ENCODE measurements at places on chromosomes 7 and 10.

GRCh38 chr10:64332551-64332950, 811.4 kb downstream of the REEP3 start:
- no peak for DNase-seq

- DNase-seq: no peak
These were observed 60.3 kb upstream of the NFKB2 start for GRCh38 chr10:102335184-102335583.

DNA sequence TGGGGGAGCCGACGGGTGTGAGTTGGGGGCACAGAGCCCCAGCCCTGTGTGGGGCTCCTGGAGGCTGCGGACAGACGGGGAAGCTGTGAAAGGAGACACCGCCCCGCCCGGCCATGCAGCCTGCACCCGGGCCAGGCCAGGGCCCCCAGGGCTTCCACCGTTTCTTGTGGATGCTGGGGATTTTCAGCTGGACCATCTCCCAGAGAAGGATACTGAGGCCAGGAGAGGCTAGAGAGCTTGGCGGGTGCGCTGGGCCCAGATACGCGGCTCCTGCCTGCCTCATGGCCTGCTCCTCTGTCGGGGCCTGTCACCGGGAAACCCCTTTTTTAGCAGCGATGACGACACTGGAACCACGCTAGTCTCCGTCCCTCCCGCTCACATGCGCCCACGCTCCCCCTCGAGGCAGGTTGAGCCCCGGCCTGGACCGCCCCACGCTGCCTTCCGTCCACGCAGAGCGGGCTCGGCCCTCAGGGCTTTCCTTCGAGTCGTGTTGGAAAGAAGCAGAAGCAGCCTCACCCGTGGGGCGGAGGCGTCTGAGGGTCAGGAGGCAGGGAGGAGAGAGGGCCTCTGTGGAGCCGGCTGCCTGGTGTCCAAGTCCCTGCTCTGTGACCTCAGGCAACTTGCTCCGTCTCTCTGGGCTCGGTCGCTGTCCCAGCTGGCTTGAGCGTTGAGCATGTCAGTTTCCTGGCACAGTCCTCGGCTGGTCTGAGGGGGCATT, 11.7 kb downstream of the TMEM184A start:
- DNase-seq: no peak

DNA sequence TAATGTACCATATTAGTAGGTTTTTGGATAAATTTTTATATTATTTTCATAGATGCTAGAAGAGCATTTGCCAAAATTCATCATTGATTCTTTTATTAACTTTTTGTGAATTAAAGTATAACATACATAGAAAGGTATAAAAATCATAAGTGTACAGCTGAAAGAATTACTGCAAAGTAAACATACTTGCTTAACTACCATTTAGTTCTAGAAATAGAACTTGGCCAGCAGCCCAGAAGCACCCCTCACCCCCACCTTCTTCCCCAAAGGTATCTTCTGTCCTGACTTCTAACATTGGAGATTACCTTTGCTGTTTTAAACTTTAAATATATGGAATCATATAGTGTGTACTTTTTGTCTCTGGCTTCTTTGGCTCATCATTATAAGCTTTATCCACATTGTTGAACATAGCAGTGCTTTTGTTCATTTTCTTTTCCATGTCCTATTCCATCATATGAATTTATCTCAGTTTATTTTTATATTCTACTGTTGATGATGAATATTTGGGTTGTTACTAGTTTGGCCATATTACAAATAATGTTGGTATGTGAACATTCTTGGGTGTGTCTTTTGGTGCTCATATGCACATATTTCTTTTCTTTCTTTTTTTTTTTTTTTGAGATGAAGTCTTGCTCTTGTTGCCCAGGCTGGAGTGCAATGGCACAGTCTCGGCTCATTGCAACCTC, 142.8 kb downstream of the ADK start:
- DNase-seq: no peak

DNA sequence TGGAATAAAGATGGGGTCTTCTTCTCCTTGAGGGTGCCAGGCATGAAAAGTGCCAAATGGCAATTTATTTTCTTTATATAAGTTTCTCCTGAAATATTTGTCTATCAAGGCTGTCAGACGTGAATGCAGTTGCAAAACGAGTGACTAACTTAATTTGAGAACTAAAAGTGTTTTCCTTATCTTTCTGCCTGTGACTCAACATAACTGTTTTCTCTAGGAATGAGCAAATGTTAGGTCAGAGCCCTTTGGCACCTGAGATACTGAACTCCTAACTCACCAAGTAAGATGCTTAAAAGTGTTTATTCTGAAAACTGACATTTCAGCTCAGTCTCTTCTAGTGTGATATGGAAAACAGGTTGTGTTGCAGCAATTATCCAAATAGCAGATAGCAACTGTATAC, 197.0 kb downstream of the STK31 start:
- DNase-seq: no peak

GRCh38 chr7:156703209-156703608, 62.6 kb downstream of the RNF32 start:
- no peak for DNase-seq

- no peak for DNase-seq
These were observed 85.8 kb downstream of the GRK5 start for GRCh38 chr10:119292968-119293760.

GRCh38 chr7:11742496-11742895, 89.5 kb downstream of the THSD7A start:
- DNase-seq: no peak

GRCh38 chr7:80721883-80722615, 83.6 kb downstream of the CD36 start:
- DNase-seq: no peak

GRCh38 chr7:47085491-47086275, 496.2 kb downstream of the TNS3 start:
- no peak for DNase-seq

DNA sequence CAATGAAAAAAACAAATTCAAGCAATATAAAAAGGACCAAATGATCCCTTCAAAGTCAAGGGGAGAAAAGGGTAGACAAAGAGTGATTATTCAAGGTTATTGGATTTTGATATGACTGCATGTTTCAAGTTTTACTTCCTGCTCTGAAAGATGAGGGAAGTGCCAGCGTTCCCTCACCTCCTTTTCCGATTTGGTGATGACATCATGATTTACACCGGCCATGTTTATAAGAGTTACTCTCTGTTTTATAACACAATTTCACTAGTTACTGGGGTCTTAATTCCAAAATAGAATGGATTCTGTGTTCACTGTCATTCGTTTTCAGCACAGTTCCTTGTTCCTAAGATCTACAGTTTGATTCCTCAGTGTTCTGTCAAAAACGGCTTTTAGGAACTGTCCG, 60.5 kb upstream of the CPXM2 start:
- no peak for DNase-seq

DNA sequence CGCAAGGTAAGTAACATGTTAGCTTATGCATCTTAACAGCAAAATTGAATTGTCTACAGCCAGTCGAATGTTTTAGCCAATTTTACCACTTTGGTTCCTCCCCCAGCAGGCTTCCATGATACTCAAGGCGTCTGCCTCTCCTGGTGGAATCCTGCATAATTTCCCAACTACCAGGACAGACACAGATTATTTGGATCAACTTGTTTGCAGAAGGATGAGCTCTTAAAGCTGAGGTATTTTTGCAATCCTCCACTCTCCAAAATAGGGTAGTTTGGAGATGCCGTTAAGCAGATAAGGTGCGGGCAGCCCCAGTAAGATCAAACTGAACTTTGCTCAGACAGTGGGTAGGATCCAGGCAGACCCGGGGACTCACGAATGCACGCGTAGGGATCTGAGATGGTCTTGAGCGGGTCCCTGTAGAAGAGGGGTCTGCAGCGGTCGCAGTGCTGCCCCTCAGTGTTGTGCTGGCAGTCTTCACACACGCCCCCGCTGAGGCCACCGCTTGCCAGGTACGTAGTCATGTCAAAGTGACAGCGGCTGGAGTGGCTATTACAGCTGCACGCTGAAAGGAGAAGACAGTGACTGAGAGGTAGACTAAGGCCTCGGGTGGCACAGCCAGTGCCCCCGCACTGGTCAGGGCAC, 27.4 kb downstream of the LAMB4 start:
- no peak for DNase-seq

- DNase-seq: peak; percentile 12
These were observed 336.5 kb upstream of the PRKCQ start for GRCh38 chr10:6916601-6917000.

- DNase-seq: no peak
These were observed 92.6 kb downstream of the HPSE2 start for GRCh38 chr10:99143011-99143410.

GRCh38 chr7:144786522-144786921, 49.3 kb downstream of the TPK1 start:
- DNase-seq: no peak

GRCh38 chr10:66349726-66350125, 576.1 kb upstream of the LRRTM3 start:
- no peak for DNase-seq

GRCh38 chr10:3467052-3467951, 294.7 kb upstream of the PITRM1 start:
- DNase-seq: no peak

DNA sequence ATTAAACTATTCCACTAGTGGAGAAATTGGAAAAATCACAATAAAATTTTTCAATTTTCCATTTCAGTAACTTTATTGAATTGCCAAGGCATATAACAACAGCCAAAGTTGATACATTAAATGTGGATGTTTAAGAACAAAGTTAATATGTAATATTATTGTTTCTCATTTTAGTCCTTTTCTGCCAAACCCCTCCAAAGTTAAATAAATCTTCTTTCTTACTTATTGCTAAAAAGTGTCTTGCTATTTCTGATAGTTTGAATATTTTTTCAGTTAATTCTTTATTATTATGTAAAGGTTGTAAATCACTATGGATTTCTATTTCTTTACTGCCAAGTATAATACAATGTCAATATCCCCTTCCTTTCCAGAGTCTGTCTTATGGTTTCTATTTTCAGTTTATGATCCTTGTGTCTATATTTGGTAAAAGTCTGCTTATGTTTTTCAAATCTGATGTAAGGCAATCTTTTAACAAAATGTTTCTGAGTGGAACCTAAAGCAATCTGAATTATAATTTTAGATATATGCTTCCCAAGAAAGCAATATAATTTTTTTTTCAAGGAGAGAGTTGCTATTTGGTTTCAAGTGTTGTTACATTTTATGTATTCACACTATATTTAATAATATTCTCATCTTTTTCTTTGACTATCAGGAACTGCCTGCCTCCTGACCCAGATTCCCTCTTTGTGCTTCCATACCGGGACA, 80.3 kb upstream of the RHOBTB1 start:
- DNase-seq: no peak
